ENCODE measurements at places on chromosomes 1 and 21.

DNA sequence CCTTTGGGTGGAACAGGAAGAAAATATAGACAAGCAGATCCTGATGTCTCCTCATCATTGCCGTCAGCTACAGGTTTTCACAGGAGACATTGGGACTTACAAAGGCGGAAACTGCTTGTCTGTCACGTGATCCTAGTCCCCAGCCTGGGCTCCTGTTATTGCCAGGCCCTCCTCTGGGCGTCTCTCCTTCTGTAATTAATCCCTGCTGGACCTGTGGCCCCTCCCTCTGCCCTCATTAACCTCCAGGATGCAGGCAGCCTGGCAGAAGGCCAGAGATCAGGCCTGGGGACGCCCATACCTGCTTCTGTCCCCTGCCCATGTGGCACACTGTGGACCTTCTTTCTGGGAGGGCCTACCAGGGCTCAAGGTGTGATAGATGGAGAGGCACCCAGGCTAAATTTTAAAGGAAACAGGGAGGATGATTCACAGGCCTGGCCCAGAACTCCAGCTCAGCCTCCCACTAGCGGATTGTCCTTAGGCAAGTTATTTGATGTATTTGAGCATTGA is 2.4 kb downstream of the S100A5 start:
- DNase-seq = no peak

- no peak for DNase-seq
Measured at GRCh38 chr1:33364565-33364918, 43.6 kb upstream of the A3GALT2 start.

DNA sequence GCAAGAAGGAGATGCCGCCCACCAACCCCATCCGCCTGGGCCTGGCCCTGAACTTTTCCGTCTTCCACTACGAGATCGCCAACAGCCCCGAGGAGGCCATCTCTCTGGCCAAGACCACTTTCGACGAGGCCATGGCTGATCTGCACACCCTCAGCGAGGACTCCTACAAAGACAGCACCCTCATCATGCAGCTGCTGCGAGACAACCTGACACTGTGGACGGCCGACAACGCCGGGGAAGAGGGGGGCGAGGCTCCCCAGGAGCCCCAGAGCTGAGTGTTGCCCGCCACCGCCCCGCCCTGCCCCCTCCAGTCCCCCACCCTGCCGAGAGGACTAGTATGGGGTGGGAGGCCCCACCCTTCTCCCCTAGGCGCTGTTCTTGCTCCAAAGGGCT is 732 bp downstream of the SFN start:
- DNase-seq = no peak

DNA sequence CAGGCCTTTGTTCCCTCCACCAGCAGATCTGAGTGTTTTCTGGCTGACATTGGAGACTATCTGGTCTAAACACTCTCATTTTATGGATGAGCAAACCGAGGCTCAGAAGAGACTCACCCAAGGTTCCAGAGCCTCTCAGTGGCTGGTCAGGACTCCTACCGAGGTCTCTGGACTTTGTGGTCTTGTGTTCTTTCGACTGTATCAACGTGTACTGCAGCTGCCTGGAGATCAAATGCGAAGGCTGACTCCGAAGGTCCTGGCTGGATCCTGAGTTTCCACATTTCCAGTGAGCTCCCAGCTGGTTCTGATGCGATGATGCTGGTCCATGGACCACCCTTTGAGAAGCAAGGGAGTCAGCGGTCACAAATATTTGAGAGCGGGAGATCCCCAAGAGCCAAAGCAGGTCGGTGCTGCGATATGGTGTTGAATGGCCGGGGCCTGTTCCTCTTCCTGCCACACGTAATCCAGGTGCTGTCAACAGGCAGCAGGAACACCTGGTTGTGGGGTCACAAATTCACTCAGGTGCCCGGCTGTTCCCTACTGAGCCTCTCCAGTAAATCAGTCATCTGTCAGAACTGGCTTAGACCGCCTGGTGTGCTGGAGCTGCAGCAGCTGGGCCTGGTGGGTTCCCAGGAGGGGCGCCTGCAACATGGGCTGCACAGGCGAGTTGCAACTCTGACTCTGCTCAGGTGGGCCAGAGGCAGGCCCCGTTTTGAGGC is 94.8 kb upstream of the USP24 start:
- DNase-seq = no peak

- DNase-seq = no peak
Measured at GRCh38 chr1:228072658-228073043, 9.9 kb upstream of the ARF1 start.

GRCh38 chr21:44785620-44786335 is 15.8 kb downstream of the UBE2G2 start:
- no peak for DNase-seq

DNA sequence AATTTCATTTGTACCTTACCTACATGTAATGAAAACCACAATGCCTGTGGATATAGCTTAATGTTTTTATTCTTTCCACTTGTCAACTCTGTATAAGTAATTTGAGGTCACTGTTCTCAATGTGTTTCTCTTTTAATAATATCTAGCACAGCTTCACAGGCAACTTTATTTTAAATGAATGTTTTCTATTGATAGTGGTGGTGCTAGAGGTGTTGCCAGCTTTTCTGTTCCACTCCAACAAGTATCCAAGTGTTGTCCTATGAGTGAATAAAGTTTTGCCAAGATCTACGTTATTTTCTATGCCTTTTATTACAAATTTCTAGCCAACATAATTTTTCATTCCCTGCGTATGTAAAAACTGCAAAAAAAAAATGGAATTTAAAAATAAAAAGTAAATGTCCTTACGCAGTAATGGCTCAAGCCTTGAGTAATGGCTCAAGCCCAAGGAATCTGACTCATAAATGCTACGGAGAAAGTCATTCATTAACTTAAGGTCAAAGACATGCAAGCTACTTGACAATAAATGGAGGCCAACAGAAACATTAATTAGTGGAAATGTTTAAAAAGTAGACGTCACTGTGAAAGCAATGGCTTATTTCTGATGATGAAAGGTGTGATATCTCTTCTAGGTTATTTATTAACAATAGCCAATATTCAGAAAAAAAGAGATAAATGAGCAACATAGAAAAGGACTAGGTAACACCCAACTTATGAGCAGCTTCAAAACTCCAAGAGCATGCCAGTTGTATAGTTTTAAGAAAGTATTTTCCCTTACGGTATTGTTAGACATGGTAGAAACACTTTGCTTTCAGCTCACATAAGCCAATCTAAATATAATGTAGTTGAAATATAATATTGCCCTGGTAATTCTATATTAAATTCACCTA is 71.4 kb downstream of the SLC44A5 start:
- DNase-seq = no peak

GRCh38 chr1:63828322-63829044 is 54.7 kb downstream of the ROR1 start:
- no peak for DNase-seq

- DNase-seq = no peak
Measured at GRCh38 chr1:117709249-117709691, 103.4 kb downstream of the TENT5C start.

DNA sequence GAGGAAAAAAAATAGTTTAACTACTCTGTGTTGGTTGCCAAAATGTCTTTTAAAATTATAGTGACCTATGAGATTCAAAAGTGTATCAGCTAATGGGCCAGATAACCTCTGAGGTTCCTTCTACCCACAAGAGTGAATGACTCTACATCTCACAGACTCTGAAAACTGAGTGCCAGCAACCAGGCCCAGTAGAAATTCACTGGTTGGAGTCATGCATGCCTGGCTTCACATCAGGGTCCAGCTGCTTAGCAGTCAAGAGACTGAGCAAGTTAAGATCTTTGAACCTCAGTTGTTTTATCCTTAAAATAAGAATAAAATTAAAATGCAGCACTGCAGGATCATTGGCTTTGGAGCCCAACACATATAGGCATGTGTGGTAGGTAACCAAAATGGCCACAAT is 342.6 kb upstream of the NFIA start:
- DNase-seq = no peak

- no peak for DNase-seq
Measured at GRCh38 chr1:231121533-231121932, 40.3 kb upstream of the TRIM67 start.

GRCh38 chr1:20182415-20182814 is 3.5 kb upstream of the UBXN10 start:
- no peak for DNase-seq

DNA sequence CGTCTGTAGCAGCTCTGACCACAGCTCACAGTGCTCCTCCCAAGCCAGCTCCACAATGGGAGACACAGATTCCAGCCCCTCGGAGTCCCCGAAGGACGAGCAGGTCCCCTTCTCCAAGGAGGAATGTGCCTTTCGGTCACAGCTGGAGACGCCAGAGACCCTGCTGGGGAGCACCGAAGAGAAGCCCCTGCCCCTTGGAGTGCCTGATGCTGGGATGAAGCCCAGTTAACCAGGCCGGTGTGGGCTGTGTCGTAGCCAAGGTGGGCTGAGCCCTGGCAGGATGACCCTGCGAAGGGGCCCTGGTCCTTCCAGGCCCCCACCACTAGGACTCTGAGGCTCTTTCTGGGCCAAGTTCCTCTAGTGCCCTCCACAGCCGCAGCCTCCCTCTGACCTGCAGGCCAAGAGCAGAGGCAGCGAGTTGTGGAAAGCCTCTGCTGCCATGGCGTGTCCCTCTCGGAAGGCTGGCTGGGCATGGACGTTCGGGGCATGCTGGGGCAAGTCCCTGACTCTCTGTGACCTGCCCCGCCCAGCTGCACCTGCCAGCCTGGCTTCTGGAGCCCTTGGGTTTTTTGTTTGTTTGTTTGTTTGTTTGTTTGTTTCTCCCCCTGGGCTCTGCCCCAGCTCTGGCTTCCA is 22.9 kb upstream of the VPS13D start:
- DNase-seq = no peak

DNA sequence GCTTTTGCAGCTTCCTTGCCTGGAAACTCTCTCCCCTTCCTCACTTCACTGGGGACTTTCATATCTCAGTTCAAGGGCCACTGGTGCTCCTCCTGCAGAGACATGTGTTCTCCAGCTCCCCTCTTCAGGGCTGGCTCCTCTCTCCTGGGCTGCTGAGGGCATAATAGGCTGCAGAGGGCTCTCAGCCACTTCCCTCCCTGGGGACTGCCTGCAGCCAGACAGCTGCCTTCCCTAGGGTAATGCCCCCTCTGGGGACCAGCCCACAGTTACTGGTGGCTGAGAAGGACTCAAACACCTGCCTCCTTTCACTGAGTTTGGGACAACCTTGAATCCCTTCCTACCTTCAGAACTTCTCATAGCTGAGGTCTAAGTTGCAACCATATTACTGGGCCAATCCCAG is 104.8 kb upstream of the POU3F1 start:
- no peak for DNase-seq

DNA sequence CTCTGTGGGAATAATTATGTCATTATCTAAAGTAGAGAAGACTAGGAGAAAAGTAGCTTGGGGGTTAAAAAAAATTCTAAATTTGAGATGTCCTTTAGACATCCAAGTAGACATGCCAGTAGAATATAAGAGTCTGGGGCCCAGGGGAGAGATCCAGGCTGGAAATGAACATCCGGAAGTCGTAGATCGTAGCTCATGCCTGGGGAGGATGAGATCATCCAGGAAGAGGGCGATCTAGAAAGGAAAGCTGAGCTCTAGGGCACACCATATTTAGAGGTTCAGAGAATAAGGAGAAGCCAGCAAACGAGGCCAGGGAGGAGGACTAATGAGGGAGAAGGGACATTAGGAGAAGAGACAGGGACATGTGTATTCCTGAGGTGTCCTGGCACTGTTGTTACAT is 12.2 kb downstream of the NGF start:
- DNase-seq = no peak

DNA sequence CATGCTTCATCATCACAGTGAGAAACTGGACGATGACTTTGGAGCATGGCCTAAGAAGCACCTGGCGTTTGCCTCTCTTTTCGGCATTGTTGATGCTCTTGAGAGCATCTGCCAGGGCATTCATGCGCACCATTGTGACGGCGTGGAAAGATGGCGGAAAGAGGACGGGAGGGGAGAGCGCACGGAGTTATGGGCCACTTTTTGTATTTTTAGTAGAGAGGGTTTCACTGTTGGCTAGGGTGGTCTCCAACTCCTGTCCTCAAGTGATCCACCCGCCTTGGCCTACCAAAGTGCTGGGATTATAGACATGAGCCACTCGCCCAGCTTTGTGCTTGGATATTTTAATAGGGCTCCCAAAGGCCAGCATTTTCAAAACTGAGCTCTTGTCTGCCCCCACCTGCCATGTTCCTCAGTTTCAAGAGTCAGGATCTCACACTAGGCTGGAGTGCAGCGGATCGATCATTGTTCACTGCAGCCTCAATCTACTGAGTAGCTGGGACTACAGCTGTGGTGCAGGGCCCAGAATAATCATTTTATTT is 5.3 kb downstream of the RPS8 start:
- no peak for DNase-seq

DNA sequence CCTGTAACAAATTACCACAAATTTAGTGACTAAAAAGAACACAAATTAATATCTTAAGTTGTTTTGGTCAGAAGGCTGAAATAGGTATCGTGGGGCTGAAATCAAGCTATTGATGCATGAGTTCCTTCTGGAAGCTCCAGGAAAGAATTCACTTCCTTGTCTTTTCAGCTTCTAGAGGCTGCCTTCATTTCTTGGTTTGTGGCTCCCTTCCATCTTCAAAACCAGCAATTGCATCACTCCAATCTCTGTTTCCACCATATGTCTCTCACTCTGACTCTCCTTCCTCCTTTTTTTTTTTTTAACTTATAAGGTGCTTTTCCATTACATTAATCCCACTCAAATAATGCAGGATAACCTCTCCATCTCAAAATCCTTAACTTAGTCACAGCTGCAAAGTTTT is 78.4 kb downstream of the OLFM3 start:
- DNase-seq = no peak

- no peak for DNase-seq
Measured at GRCh38 chr1:109395602-109396512, 1.9 kb downstream of the SORT1 start.

- no peak for DNase-seq
Measured at GRCh38 chr1:41325801-41326200, 35.4 kb upstream of the FOXO6 start.

- DNase-seq = no peak
Measured at GRCh38 chr1:242196101-242196500, 197.2 kb upstream of the MAP1LC3C start.

- no peak for DNase-seq
Measured at GRCh38 chr1:28855469-28855951, 43.5 kb downstream of the OPRD1 start.

GRCh38 chr1:17551755-17552234 is 12.3 kb downstream of the ARHGEF10L start:
- no peak for DNase-seq

GRCh38 chr1:226411619-226412018 is 3.7 kb upstream of the PARP1 start:
- DNase-seq = no peak

DNA sequence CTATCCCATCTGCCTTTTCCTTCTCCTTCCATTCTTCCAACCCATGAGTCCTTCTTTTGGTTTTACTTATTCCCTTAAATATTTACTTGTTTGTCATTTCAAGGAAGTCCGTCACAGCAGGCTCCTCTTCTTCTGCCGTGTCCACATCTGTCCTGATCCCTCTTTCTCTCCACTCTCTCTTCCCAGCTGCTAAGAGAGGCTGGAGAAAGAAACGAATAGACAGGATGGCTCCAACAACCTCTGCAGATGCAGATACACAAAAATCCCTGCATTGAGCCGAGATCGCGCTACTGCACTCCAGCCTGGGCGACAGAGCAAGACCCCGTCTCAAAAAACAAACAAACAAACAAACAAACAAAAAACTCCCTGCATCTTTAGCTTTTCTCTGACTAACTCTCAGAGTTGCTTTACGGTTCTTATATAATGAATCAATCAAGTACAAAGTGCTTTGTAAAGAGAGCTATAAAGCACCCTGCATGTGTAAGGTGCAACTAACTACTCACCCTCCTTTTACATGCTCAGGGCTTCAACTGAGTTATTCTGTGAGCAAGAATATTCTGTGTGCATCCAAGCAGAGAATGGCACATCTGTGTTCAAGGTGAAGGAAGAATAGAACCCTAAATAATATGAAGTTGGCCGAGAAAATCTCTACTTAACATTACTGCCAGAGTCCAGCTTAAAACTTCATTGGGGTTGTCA is 3.8 kb upstream of the SAMD13 start:
- no peak for DNase-seq

Measured in GM19239 (cell line).